ENCODE measurements at places on chromosomes 2 and 18.

GRCh38 chr18:33627114-33627513 lies 49.1 kb downstream of the ASXL3 start:
- no peak for DNase-seq

DNA sequence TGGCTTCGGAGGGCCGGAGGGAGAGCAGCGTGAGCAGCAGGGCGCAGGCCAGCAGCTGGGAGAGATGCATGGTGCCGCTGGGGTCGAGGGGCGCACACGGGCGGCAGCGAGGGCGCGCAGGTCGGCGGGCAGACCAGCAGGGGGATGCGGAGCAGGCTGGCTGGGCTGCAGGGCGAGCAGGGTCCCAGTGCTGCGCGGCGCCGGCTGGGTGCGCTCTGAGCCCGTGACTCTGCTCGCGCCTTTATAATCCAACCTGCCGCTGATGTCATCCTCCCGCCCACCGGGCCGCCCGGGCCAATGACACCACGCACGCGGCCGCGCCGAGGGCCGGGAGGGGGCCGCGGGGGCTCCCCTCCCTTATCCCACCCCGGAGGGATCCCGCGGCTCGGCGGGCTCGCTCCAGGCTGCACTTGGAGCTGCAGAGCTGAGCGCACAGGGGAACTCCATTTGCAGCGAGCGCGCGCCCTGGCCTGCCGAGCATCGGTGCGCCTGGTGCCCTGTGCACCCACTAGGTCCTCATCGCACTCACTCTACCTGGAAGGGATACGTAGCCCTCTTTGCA lies at the start of gene NPPC:
Gene NPPC, minus strand, starts transcription at position 217 of the 562 bp plus-strand sequence. Its CDS starts 147 bp downstream, at position 70.
- DNase-seq: peak; percentile 90

- no peak for DNase-seq
Measured at GRCh38 chr18:55529581-55529980, 58.4 kb downstream of the TCF4 start.

- no peak for DNase-seq
Measured at GRCh38 chr2:237427769-237428506, 14.0 kb upstream of the COL6A3 start.

- DNase-seq: no peak
Measured at GRCh38 chr18:31648458-31648857, 35.9 kb downstream of the B4GALT6 start.

GRCh38 chr2:167504061-167504460 lies 615.8 kb downstream of the XIRP2 start:
- no peak for DNase-seq

- DNase-seq: no peak
Measured at GRCh38 chr18:24611075-24611474, 150.6 kb downstream of the HRH4 start.

DNA sequence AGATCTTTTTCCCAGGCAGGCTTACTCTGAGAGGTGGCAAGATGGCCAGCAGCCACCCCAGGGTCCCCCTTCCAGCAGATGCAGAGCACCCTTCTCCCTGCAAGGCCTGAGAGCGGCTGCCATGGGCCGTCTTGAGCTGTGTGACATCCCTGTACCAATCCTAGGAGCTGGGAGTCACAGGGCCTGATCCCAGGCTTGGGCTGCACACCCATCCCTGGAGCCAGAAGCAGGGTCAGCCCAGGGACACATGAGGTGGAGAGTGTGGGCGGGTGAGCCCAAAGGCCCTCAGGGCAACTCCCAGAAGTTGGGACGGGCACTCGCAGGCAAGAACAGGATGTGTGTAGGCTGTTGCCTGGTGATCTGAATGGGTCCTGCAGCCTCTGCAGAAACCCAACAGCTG lies 40.5 kb downstream of the CROCC2 start:
- DNase-seq: no peak

DNA sequence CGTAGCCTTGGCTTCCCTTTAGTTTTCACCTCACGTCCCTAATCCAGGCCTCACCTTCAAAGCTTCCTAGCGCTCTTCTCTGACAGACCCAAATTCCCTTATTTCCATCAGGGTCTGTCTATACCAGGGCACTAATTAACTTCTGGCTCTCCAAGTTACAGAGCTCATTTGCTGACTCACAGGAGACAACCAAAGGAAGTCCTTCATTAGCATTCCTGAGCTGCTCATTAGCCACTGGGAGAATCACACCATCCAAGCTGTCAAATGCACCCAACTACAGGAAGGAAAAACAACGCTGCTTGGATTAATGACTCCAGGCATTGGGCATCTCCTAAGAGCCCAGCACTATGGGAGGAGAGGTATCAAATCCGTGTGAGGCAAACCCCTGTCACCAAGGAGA lies 109.8 kb upstream of the ALK start:
- DNase-seq: no peak

DNA sequence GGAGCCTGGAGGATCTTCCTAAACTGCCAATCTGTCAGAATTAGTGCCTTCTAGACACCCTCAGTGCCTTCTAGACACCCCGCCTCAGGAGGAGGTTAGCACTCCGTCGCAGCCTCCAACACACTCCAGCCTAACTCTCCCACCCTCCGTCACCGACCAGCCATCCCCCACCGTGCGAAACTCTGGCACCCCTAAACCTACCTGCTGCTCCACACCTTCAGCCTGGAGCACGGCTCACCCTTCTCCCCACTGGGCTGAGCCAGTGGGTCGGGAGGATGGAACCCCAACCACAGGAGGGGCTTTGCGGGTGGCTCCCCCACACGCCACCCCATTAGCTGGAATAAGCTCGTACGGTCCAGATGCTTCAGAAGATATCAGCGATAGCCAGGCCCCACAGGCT lies 468.9 kb upstream of the HS6ST1 start:
- no peak for DNase-seq

DNA sequence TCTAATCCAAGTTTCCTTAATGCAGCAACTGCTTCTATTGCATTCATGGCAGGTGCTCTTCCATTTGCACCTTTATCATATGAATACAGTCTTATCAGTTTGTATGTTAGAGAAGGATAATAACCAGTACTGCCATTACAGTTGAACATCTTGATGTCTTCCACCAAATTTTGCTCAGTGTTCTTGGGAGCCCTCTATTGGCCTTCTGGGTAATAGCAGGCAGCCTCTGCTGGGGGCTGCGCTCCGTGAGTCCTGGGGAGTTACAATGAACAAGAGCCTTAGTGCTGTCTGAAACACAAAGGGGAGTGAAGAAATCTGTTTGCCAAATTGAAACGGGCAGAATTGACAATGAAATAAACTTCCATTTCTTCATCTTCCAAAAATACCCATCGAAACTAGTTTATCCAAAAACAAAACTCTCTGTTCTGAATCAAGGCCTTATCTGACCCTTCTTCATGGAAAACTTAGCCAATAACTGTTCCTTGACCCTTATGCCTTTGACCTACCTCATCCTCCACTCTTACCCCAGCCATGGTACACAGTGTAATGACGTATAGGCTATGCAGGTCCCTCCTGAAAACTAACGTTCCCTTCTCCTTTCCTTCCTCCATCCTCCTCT lies 79.9 kb downstream of the ALK start:
- peak; percentile 32 for DNase-seq

GRCh38 chr18:54035927-54036326 lies 188.5 kb downstream of the MBD2 start:
- no peak for DNase-seq

GRCh38 chr2:5995832-5996231 lies 303.6 kb downstream of the SOX11 start:
- DNase-seq: no peak

- no peak for DNase-seq
Measured at GRCh38 chr2:154556607-154557006, 141.9 kb upstream of the KCNJ3 start.

DNA sequence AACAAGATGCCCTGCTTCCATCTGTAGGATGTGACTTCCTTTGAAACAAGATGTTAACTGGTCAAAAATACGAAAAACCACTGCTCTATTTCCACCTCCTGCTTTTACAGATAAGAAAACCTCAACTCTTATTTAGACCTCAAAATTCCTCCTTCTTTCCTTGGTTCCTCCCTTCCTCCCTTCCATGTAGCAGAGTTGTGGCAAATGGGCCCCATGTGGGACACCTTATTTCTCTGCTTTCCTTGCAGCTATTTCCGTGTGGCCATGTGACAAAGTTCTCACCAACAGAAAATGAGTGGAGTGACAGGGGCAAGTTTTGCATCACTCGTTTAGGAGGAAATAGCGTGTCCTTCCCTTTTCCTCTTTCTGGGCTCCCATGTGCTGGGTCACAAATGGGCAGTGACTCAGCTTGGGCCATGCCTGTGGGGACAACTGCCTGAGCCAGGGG lies 69.4 kb upstream of the SMAD2 start:
- no peak for DNase-seq

DNA sequence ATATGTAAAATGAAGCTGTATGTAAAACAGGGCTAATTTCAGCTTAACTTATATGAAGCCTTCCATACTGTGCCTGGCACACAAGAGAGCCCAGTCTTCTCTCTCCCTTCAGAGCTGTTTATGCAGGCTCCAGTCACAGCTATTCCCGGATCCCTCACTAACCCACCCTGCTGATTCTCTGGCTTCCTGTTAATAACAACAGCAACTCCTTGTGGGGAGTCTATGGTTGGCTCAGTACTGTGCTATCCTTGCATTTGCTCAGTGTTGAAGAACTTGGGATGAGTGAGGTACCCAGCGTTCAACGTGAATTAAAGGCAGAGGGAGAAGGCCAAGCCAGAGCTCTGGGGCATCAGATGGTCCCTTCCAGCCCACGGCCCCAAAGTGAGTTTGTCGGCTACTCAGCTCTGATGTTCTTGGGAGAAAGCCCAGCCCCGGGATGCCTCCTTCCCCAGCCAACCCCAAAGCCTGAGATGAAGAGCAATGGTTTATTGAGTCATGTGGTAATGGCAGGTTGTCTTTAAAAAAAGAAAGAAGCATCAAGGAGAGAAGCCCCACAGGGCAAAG lies 43.2 kb downstream of the PSD4 start:
- DNase-seq: no peak

GRCh38 chr2:124328397-124328796 lies 303.3 kb downstream of the CNTNAP5 start:
- DNase-seq: no peak

- no peak for DNase-seq
Measured at GRCh38 chr18:35835833-35836232, 136.6 kb upstream of the RMP24 start.

GRCh38 chr2:175366815-175367214 lies 185.3 kb upstream of the ATP5MC3 start:
- peak; percentile 61 for DNase-seq

DNA sequence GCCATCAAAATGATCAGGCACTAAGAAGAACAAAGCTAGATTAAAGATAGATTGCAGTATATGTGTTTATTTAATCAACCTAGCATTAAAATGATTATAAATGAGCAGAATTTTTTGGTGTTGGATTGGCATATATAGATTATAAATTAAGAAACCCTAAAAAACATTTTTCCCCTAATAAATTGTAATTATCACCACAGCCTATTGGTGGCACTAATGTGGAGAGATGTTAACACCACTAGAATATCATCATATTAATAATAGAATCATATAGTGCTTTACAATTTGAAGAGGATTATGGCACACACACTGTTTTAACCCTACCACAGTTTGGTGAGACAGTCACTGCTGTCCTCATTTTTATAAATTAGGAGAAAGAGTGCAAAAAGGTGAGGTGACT lies 112.4 kb upstream of the RND3 start:
- no peak for DNase-seq

Data from HAP-1 (cell line).